IPS DF 6.9 (cell line): ENCODE measurements at places on chromosomes 3 and 15.

- DNase-seq: no peak
Measured at GRCh38 chr15:24955531-24955921, 739 bp downstream of the SNRPN start.

- DNase-seq: no peak
Measured at GRCh38 chr3:157231071-157231470, 71.1 kb upstream of the CCNL1 start.

GRCh38 chr3:129695230-129695629 lies 88.8 kb upstream of the PLXND1 start:
- no peak for DNase-seq

DNA sequence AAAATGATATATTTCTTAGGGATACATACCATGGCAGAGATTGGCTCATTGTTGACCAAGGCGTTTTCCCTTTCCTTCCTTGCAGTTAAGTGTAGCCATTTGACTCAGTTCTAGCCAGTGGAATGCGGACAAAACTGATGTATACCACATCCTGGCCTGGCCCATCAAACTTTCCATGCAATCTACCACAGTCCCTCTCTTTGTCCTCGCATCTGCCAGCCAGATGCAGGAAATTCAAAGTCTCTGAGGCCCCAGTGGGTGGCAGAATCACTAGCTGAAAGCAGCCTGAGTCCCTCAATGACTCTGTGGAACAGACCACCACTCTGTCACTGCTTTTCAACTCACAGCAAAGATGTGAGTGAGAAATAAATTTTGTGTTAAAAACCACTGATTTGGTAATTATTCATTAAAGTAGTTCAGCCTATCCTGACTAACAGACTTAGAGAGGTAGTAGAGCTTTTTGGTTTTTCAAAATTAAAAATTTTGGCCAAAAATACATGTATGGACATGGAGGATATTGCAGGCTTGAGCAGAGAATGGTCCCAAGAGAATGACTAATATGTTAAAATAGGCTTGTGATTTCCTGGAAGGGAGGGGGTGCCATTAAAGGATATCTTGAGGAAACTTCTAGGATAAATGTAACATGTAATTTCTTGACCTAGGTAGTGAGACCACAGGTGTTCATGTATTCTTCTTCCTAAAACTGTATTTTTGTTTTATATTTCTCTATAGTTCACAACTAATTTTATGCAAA lies 10.9 kb downstream of the LRRFIP2 start:
- peak; percentile 37 for DNase-seq

GRCh38 chr15:74222240-74223119 lies 13.6 kb upstream of the CCDC33 start:
- no peak for DNase-seq

DNA sequence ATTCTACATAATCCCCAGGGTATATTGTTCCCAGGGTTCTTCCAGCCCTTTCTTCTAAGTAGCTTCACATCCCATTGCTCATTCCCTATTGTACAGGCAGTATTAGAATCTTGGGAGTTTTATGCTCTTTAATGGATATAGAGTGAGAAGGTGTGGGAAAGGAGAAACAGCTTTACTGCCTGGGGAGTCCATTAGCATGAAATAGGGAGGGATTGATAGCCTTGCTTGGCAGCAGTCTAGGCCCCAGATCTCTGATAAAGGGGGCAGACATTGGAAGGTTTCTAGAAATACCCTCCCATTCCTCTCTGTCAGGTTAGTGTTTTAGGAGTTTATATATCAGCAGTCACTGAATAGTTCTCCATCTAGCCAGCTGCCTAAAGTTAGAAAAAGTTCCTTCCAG lies 334.3 kb downstream of the UNC13C start:
- DNase-seq: no peak

GRCh38 chr3:119550192-119550910 lies 9.1 kb downstream of the CD80 start:
- no peak for DNase-seq

- DNase-seq: peak; percentile 70
Measured at GRCh38 chr3:142931222-142931621, 32.3 kb downstream of the PAQR9 start.

DNA sequence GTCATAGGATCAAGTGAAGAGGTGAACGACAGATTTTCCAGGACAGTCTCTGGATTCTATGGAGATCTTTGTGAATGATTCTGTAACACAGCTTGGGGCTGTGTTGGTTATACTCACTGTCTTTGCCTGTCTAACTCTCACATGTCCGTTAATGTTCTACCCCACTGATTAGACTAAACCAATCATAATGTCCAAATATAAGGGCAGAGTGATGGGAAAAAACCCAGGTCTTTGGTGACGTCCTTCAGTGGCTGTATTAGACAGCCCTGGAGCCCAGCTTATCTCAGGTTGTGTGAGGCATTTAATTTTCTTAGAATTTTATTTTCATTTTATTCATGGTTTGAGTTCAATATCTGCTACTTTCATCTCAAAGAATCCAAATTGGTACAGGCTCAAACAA lies 59.3 kb upstream of the TRA2B start:
- no peak for DNase-seq

DNA sequence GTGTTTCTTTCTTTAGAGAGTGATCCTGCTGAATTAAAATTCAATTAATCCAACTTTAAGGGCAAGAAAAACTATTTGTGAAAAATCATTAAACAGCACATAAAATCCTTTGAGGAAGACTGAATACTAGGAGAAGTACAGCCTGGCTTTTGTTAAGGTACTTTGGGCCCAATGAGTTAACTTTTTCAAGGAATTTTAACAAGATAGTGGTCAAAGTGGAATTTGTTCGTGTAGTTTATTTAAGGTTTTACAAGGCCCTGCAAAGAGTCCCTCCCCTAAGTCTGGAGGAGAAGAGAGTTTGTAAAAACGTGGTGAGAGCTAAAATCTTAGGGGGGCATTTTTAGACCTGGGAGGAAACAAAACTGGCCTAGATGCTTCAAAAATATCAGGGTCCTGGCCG lies 26.0 kb upstream of the TRIM71 start:
- DNase-seq: no peak

DNA sequence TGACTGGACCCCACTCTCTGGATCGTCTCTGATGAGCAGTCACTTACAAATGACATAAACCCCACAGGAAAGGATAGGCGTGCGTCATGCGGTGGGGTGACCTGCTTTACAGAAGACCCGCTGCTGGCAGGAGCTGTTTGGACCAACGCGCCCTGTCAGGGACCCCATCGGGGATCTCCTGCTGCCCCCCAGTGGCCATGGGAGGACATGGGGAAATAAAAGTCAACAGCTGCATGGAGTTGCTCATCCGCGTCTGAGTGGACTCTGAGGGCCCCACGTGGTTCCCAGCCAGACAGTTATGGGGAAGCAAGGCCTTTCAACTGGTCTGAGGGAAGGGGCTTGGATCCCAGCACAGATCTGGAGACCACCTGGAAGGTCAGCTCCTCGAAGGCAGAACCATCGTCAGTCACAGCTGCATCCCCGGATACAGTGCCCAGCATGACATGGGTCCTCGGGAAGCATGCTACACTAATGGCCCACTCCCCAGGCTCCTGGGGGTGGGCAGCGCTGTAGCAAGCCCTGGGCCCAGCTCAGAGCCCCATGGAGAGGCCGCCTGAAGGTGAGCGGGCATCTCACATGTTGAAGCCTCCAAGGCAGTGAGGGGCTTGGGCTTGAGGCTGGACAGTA lies 32.1 kb downstream of the PTH1R start:
- DNase-seq: peak; percentile 58

- no peak for DNase-seq
Measured at GRCh38 chr15:96358821-96359615, 28.5 kb downstream of the NR2F2 start.

DNA sequence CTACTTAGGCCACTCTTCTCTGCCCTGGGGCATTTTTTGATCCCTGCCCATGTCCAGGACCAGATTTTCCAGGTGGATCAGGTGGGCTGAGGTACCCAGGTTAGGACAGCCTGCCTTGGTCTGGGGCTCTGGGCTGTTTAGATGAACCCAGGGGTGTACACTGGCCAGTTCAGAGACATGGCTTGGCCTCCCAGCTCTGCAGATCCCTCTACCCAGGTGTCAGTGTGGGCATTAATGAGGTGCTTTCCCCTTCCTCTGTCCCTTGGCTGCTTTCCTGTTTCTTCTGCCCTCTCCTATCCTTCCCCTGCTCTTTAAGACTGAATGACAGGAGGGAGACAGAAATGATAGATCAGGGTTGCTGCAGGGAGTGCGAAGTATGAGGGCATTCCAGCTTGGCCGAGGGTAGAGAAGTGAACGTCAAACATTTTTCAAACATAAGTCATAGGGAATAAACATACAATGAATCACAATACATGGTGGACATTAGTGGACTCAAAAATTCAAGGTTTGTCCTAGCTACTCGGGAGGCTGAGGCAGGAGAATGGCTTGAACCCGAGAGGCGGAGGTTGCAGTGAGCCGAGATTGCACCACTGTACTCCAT lies 30.5 kb downstream of the RTP1 start:
- DNase-seq: no peak

GRCh38 chr3:65443739-65444446 lies 594.8 kb downstream of the MAGI1 start:
- no peak for DNase-seq

- DNase-seq: peak; percentile 25
Measured at GRCh38 chr3:127628788-127629466, at the start of gene PODXL2. TSS of gene PODXL2 (plus strand) at chr3:127629185. CDS start at chr3:127629220, 35 bp downstream.

GRCh38 chr15:93089727-93090305 lies 805 bp upstream of the RGMA start:
- DNase-seq: no peak

GRCh38 chr3:58539626-58540025 lies 2.6 kb upstream of the ACOX2 start:
- DNase-seq: no peak

DNA sequence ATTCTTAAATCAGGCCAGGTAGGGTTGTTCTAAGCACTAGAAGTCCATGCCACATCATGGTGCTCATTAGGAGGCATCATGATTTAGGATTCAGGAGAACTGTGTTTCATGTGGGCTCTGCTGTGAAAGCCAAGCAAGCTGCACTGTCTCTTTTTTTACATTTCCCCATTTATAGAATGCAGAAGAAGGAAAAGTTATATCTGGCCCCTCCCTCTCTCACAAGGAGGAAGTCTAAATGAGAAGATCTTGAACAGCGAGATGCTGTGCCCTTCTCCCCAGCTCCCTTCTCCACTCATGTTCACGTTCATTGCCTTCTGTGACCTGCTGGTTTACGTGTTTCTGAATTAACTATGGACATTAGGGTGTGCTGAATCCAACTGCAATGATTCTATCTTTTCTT lies 178.5 kb upstream of the RASGRP1 start:
- DNase-seq: no peak

DNA sequence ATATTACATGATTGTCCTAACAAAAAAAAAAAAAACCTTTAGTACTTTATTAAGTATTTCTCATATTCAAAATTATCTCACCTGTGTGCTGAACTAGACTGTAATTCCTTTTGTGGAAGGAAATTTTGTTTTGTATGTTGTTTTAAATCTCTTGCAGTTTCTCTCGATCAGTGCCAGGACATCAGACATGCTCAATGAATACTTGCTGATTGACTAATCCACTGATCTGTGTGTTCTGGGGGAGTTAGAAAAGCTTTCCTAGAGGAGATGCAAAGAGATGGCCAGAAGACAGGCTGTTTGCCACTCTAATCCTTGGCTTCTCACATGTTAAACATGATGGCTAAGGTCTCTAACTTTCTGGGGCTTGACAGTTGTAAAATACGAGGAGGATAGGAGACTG lies 233.3 kb upstream of the NR2E3 start:
- no peak for DNase-seq

GRCh38 chr3:184489268-184489841 lies 72.2 kb upstream of the EPHB3 start:
- DNase-seq: no peak

DNA sequence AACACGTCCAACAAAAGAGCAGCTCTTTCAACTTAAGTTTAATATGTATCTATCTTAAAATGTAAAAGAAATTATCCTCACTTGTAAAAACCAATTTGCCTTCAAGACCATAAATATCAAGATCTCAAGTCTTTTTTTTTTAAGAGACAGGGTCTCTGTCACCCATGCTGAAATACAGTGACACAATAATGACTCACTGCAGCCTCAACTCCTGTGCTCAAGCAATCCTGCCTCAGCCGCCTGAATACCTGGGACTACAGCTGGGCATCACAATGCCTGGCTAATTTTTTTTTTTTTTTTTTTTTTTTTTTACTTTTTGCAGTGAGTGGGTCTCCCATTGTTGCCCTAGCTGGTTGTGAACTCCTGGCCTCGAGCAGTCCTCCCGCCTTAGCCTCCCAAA lies 26.0 kb downstream of the ACAP2 start:
- no peak for DNase-seq

GRCh38 chr15:65183865-65184159 lies 1.3 kb downstream of the CLPX start:
- no peak for DNase-seq

DNA sequence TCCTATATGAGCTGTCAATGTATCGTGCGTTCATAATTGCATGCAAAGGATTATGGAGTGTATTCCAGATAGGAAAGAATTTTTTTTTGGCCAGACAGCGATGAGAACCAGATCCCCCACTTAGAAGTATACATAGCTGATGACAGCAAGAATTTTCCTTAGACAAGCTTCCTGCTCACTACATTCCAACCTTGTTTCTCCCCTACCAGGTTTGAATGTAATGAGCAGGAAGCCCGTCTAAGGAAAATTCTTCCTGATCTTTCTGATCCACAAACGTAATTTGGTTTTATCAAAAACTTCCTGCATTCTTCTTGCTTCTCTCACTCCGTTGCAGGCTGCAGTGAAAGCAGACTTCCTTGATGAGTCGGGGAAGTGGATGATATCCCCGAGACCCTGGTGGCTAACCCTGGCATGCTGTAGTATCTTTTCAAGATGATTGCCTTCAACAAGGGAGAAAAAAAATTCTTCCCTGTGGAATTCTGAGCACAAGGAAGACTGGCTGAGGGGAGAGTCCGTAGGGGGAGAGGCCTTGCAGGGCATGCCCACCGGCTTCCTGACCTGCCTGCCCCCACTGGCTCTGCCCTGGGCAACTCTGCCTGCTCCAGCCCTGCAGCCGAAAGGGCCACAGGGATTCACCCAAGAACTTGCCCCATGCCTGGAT lies 243.1 kb downstream of the TLE3 start:
- DNase-seq: no peak

GRCh38 chr3:194548346-194549321 lies 61.8 kb upstream of the ATP13A3 start:
- DNase-seq: no peak

DNA sequence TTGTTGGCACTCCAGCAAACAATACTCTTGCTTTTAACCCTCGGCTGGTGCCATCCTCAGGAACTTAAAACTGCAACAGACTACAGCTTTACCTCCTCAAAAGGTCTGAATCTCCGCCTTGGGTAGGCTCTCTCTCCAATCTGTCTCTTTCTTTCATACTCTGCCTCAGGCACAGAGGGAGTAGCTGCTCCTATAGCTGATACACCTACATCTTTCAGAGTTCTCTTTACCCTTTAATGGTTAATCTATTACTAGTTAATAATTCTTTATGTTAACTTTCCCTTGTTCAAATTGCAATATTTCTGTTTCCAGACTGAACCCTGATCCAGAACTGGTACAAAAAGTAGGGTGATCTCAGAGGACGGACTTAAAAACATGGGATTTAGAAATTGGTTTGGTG lies 66.2 kb downstream of the MAP4 start:
- DNase-seq: no peak

- no peak for DNase-seq
Measured at GRCh38 chr15:40878785-40879184, 4.8 kb upstream of the RHOV start.
